ENCODE measurements at places on chromosomes 7 and 10. TPM values are rescaled to one million over a fixed set of nuclear protein-coding genes. Genes with fewer than 3 reads are reported as not detected.

COBL gene
- 140 TPM for polyA plus RNA-seq

DNA sequence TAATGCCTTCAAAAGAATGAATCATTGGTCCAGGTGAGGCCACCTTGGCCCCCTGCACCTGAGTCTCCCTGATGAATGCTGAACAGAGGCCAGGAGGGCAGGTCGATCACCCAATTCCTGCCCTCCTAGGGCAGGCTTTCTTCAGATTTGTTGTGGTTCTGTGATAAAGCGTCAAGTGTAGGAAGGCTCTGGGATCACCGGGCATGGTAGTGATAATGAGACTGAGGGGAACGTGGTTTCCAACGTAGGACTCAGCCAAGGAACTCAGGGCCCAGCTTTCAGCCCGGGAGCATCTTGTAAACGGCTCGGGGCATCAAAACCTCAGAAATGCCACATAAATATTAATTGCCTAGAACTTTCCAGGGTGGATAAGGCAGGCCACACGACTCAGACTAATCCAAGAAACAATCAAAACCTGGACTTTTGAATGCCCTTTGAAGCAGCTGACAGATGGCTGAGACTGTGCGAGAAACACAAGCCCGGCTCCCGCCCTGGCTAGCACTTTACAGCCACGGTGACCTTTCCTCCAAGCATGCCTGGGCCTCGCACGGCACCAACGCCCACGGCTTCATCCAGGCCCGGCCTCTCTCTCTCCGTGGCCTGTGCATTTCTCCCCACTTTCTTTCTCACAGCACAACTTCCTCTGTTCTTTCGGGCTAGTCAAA is 239.3 kb upstream of the GRB10 start:
- no peak for DNase-seq

DNA sequence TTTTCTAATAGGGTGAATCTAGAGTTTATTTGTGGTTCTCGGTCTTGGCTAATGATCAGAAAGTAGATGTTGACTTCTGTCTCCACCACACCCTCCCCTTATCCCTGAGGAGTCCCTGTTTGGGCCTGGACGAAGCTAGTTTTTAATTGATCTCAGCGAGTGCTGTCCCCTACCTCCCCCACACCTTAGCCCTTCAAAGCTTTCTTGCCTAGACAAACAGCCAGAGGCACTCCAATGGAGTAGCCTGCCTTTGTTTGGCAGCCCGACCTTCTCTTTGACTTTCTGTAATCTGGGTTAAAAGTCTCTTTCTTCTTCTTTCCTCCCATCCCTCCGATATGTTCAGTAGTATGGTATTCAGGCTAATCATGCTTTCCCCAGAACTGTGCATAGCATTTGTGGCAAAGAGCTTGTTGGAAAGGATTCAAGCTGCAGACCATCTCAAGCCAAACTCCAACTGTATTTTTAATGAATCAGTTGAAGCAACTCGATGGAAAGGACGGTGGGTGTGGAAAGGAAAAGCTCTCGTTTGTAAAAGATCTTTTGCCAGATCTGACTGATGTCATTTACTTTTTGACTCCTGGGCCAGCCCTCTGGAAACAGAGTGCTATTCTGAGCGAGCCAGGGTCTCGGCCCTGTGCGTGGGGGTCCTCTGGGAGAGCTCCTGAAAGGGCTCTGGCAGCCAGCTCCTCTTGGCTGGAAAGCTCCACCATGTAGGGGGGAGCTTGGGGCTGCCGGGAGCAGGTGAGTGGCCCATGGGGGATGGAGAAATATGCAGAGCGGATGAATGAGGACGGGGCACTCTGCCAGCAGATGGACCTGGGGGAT is 4.5 kb downstream of the FAM180A start:
- DNase-seq = peak; percentile 63

GRCh38 chr10:59606551-59606961 is 103.1 kb downstream of the SLC16A9 start:
- peak; percentile 58 for DNase-seq

DNA sequence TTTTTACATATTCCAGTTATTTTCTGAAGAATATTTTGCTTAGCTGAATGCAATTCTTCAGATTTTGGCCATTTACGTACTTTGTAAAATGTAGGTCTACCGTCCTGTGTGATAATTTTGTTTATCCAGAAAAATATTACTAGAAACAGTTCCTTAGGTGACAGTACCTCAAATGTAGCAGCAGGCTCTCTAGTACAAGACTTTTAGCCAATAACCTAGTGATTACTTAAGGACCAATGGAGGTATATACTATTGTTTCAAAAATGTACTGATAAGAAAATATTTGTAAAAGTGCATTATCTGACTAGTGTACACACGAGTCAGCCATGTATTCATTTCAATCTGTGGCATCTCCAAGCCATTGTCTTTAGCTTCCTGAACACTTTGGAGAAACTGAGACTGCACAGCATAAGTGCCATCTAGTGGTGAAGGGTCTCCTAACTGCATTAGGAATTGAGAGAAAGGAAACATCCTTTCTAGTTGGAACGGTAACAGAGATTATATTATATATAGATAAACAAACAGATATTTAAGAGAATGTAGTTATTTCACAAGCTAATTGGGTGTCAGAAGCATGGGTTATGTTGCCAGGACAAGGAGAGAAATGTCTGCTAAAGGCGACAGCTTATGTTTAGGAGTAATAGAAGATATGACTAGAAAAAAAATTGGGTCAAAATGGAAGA is 23.7 kb downstream of the RTKN2 start:
- DNase-seq = peak; percentile 87

Measured in muscle of back (tissue), 13 donors.